Astrocyte (in vitro differentiated cells and primary cell): ENCODE measurements at places on chromosomes 16 and 17. TPM values are rescaled to one million over a fixed set of nuclear protein-coding genes. Genes with fewer than 3 reads are reported as not detected.

STH gene
- total RNA-seq = not detected in 2 replicates

DNA sequence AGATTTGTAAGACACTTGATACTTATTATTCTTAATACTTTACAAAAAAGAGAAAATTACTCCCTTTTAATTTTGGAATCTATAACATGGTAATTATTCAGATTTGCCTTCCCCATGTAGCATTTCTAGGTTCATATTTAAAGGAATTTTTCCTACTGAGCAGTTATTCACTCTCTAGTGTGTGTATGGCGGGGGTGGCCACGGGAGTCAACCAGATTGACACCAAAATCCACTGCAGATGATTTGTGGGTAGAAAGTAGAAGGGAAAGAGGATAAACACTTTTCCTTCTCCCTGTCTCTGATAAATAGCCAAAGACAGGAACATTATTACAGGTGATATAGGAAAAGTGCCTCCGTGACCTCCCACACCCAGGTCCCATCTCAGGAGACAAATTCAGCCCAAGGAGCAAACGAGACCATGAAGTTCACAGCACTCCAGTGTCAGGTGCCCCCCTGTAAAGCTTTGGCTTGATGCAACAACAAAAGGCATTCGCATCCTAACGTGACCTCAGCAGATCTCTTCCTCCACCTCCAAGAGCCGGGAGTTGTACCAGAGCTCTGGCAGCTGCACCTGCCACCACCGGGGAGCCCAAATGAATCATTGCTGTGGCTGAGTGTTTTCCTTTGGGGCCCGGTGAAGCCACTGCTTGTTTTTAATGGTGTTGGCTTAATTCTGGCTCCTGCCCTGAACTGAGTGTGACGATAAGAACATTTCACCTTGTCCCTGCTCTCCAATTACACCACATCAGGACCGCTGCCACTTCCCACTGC, 92.7 kb upstream of the NOL11 start:
- no peaks in the 10 kb centered on the region for H3K27me3 ChIP-seq
- H3K4me1 ChIP-seq = no peaks in the 10 kb centered on the region
- H3K36me3 ChIP-seq = no peaks in the 10 kb centered on the region
- no peak for DNase-seq

GRCh38 chr16:86619239-86619794, 41.0 kb downstream of the FOXL1 start:
- H3K4me3 ChIP-seq = no peak overlapping the region
- DNase-seq = no peak
- no peak overlapping the region for H3K27ac ChIP-seq
- no peaks in the 10 kb centered on the region for H3K27me3 ChIP-seq
- H3K4me1 ChIP-seq = no peaks in the 10 kb centered on the region
- H3K36me3 ChIP-seq = no peaks in the 10 kb centered on the region

DNA sequence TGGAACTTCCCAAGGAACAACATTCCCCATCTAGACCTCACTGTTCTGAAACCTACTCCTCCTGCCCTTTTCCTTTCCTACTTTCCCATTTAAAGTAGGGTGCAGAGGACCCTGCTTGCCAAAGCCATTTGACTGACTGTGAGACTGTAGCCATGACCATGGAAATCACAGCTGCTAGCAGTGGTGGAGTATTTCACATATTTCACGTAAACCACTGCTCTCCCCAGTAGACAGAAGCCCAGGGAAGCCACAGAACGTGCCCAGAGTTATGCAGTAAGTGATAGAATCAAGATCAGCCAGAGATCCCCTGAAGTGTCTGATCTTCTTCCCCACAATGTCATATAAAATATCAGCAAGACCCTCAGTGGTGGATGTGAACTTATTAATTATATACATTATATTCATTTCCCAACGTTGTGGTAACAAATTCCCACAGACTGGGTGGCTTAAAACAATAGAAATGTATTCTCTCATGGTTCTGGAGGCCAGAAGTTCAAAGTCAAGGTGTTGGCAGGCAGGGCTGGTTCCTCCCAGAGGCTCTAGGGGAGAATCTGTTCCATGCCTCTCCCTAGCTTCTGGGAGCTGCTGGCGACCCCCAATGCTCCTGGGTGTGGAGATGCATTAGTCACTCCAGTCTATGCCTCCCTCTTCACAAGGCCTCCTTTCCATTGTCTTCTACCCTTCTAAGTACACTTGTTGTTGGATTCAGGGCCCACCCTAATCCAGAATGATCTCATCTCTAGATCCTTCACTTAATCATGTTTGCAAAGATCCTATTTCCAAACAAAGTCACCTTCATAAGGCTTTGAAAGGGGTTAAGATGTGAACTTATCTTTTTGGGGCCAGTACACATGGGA, 20.7 kb upstream of the PRM1 start:
- no peak overlapping the region for H3K4me3 ChIP-seq
- no peaks in the 10 kb centered on the region for H3K27me3 ChIP-seq
- H3K27ac ChIP-seq = no peak overlapping the region
- no peaks in the 10 kb centered on the region for H3K36me3 ChIP-seq
- peak; percentile 27 for DNase-seq

DNA sequence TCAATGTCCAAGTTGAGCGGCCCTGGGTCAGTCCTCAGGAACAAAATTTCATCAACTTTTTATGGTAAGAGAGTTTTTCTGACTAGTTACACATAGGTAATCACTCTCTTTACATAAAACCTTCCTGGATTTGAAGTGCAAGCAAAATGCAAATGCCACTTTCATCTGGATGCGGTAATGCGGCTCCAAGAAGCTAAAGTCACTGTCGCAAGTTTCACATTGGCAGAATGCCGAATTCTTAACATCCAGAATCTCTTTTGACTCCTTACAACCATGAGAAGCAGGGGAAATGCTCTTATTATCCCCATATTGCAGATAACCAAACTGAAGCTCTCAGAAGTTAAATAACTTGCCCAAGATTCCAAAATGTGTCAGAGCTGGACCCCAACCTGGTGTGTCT, 30.0 kb downstream of the MRPS23 start:
- no peaks in the 10 kb centered on the region for H3K36me3 ChIP-seq
- no peaks in the 10 kb centered on the region for H3K4me1 ChIP-seq
- no peak for DNase-seq
- H3K4me3 ChIP-seq = no peak overlapping the region
- H3K27me3 ChIP-seq = peaks cover 14% of the 10 kb centered on the region
- H3K27ac ChIP-seq = no peak overlapping the region

- H3K27ac ChIP-seq = no peak overlapping the region
- H3K27me3 ChIP-seq = no peaks in the 10 kb centered on the region
- no peak for DNase-seq
These were observed 17.5 kb downstream of the HDAC5 start for GRCh38 chr17:44105941-44106340.
